ENCODE measurements at places on chromosomes 6 and 20.

- DNase-seq: no peak
These were observed 37.0 kb downstream of the RIOK1 start for GRCh38 chr6:7426447-7427169.

DNA sequence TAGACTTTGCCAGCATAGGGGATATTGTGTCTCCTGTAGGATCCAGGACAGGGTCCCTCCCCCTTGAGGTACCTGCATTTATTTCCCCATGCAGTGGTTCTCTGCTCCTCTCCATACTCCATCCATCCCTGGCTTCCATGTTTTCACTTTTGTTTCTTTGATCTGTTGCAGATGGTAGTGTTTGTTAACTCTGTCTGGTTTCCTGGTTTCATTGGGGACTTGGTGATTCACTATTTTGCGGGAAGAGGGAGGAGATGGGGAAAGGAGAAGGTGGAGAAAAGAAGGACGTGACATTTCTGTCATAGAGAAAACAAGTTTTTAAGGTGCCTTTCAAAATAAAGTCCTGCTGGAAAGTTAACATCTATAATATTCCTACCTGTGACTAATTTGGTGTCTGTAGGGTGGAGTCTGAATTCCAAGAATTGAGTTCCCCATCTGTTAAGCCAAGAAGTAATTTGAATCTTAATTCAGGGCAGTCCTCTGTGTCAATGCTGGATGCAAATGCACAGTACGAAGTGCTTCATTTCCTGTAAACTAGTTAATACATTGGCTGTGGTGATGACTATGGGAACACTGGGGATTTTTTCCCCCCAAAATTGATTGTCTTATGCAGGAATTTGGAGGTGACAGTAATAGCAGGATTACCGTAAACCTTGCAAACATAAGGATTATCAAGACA, 6.9 kb upstream of the RNF144B start:
- DNase-seq: no peak

DNA sequence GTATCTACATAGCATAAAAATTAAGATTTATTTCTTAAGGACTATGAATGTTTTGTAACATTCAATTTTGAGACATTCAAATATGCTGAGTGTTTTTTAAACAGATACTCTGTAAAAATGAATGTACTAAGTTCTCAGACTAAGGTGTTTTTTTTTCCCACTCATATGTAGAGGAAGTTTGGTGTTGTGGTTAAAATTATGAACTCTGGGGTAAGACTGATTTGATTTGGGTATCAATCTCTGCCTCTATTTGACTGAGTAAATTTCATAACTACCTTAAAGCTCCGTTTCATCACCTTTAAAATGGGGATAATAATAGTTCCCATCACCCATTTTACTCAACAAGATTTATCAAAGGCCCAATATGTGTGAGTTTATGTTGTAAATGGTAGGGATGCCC, 386.6 kb upstream of the FLRT3 start:
- no peak for DNase-seq

- no peak for DNase-seq
These were observed 129.7 kb upstream of the AHI1 start for GRCh38 chr6:135627092-135627715.

DNA sequence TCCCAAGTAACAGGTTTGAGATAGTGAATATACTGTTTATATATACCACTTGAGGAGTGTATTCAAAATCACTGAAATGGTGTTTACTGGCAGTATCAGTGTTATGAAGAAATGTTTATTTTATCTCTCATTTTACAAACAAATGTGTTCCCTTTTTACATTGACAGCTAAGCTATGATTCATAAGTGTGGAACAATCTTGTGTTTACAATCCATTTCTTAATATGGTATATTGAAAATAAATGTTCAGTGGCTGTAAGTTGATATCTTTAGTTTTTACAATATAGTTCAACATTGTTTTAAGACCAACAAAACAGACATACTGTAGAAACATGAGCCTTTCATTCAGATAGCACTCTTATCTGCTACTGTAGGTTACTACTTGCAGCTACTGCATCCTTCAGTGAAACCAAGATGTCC, 14.3 kb downstream of the PHF3 start:
- DNase-seq: no peak

GRCh38 chr6:126633373-126633772, 293.5 kb downstream of the CENPW start:
- no peak for DNase-seq

DNA sequence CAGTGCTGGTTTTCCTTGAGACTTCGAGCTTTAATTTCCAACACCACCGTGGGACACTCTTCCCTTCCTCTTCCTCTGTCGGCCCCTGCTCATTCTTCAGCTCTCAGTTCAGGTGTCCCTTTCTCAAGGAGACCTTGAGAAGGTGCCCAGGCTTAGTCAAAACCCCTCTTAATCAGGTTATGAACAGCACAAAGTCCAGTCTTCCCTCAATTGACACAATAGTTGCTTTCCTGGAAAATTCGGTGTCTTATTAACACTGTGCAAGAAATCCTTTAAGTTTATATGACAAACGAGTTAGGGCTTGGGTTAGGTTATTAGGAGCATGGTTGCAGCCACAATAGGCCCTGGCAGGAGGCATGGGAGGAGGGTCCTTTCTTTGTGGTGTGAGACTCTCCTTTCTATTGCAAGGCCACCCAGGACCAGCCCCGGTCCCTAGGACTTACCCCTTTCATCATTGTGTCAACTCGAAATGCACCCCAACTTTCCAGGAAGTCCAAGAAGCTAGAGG, 1.5 kb upstream of the NSFL1C start:
- DNase-seq: no peak

Measured in KBM-7 (cell line).